ENCODE measurements at places on chromosomes 7 and 10. TPM values are rescaled to one million over a fixed set of nuclear protein-coding genes. Genes with fewer than 3 reads are reported as not detected.

The VSTM2A gene
- 2.7 TPM for polyA plus RNA-seq

The RAMP3 gene
- 10.7 TPM for polyA plus RNA-seq

The PLAC9 gene
- polyA plus RNA-seq: 31.7 TPM

The ANKRD30A gene
- polyA plus RNA-seq: not detected

The CRTAC1 gene
- polyA plus RNA-seq: 23.0 TPM

GRCh38 chr7:157301610-157302120, 35.1 kb upstream of the DNAJB6 start:
- DNase-seq: no peak

DNA sequence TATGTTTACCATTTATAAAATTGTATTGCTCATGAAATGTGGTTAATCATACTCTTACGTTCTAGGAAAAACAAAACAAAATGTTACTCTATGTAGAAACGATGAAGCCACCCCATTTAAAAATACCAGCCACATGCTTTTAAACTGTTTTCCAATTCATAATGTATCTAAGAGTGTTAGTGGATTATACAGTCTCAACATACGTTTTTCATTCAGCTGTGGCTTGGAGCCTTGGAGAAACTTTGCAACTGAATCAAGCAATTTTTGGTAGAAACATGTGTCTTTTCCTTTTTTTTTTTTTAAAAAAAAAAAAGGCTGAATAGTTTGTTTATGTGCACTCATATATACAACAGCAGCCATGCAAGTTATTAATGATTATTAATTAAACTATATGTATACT, 378.0 kb upstream of the SEMA3D start:
- no peak for DNase-seq

GRCh38 chr7:142308918-142309317, 51.1 kb upstream of the PRSS58 start:
- no peak for DNase-seq

- DNase-seq: no peak
Observed at GRCh38 chr10:106500925-106501525, 663.5 kb downstream of the SORCS1 start.

- no peak for DNase-seq
Observed at GRCh38 chr10:133461841-133462240, 8.1 kb downstream of the SCART1 start.

- DNase-seq: no peak
Observed at GRCh38 chr10:124827474-124827873, 25.9 kb downstream of the ABRAXAS2 start.

GRCh38 chr10:78361031-78361430, 327.4 kb downstream of the RPS24 start:
- DNase-seq: no peak

- no peak for DNase-seq
Observed at GRCh38 chr10:44958898-44959246, 730 bp upstream of the RASSF4 start.

All from renal pelvis (tissue), 12 donors.